ENCODE measurements at places on chromosomes 6 and 20.
A peak's percentile ranks its signal among the peaks of the same experiment; 100 is the strongest.

DNA sequence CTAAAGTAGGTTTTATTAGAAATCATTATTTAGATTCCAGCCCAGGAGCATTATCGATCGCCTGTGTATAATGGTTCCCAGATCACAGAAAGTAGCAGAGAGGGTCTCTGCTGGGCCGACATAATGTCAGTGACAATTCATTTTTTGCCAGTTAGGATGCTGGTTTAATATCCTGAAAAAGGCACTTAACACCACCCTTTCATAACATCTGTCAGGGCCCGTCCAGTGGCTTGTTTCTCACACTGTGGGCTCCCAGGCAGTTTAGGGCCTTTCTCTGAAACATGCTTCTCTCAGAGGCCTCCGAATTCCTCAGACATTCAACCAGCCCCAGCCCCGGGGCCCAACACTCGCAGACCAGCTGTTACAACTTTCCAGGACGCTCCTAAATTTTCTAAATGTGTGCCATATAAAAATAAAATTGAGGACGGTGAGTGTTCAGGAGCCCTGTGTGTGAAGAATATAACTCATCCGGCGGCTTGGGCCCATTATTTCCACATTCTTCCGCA is 108.6 kb upstream of the EYA4 start:
- DNase-seq, result no peak

DNA sequence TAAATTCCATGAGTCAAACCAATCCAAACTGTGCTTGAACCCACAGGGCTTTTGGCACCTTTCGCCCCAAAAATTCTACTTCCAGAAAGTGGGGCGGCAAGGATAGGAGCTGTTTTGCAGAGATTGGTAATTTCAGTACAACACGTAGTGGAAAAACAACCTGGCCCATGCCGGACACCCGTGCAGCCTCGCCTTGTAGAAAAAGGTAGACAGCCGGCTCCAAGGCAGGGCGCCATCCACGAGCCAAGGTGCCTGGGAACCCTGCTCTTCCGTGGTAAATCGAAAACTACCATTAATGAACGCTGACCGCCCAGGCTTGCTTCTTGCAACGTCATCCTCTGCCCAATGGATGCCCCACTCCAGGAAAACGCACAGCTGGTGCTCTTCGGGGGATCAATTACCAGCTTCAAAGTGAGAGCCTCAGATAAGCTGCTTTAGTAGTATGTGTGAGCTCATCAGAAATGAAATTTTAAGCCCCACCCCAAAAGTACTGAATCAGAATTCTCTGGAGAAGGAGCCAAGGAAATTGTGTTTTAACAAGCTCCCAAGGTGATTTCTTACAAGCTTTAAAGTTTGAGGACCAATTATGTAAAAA is 1.8 kb downstream of the OOEP start:
- DNase-seq, result no peak

DNA sequence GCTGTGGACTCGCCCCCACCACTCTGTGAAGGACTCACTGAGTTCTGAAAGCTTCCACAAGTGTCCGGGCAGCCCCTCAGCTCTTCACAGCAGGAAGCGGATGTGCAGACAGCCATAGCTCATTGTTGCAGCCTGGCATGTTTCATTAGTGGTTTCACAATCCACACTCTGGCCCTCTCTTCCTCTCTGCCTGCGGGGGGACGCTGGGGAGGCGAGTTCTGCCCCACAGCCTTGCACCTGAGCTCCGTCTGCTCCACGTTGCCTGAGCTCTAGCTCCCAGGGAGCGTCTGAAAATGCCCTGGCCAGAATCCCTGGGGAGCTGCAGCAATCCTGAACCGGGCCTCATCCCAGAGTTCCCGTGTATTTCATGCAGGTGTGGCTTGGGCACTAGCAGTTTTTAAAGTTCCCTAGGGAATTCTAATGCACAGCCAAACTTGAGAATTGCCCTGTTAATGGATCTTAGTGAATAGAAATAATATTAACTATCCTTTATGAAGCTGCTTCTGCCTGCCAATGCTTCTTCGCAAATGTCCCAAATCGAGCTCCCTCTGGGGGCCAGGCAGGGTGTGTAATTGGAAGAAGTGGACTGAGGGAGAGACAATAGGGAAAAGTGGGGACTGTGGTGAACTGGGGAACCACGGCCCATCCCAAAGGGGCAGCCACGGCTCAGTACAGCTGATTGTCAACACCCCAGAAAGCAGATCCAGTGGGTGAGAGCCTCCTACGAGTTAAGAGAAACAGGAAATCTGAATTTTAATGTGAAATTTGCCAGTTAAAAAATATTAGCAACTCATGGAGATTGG is 51.5 kb downstream of the CTCFL start:
- DNase-seq, result no peak

DNA sequence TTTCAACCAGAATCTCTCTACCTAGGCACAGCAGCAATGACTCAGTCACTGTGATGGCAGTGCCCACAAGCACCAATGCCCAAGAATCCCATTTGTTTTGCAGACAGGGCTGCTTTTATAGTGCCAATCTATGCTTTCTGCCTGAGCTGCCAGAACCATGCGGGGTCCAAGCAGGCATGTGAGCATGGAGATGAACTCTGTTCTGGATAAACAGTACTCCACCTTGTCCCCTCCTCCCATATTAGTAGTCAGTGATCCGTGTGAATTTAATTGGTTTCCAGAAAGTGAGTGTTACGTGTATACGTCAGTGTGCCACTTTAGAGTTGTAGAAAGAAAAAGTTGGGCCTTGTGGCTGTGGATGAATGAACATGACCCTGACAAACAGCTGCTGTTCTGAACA is 79.4 kb downstream of the SASH1 start:
- DNase-seq, result peak; percentile 33

- DNase-seq, result no peak
Observed at GRCh38 chr6:154592199-154592860, 81.8 kb upstream of the CNKSR3 start.

DNA sequence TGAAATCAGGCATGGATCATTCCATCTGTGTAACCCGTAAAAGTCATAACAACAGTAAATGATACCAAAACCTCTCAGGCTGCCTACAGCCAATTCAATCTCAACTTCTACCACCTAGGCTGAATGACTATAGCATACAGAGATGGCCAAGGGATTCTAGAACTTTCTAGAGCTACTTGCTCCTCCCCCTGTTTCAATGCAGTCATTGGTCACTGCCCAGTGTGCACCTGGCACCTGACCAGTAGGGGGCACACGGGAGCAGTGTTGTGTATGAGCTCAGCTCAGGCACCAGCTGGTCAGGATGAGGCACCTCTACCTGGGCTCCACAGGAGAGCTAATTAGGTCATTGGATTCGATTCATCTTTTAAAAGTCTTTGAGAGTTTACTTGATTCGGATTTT is 86.2 kb downstream of the PLEKHG1 start:
- peak; percentile 22 for DNase-seq

- DNase-seq, result no peak
Observed at GRCh38 chr6:30766461-30767157, 22.3 kb upstream of the IER3 start.

DNA sequence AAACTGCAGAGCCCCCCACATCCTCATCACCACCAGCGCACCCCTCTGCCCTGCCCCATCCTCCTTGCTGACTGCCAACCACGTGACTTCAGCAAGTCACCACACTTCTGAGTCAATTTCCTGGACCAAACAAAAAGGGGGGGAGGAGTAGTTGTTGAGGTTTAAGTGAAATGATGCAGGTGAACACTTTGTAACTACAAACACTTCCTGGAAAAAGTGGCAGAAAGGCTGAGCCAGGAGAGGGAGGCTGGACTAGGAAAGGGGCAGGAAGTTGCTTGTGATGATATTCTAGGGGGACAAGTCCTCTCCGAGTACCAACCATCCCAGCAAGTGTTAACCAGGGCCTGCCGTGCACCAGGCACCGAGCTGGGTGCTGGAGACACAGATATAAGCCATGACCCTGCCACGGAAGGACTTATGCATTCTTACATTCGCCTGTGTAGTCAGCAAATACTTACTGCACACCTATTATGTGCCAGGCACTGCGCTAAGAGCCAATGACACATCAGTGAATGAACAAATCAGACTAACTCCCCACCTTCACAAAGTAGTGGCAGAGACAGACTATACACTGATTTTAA is 67.3 kb downstream of the PREX1 start:
- no peak for DNase-seq

- DNase-seq, result no peak
Observed at GRCh38 chr20:19096843-19097242, 115.6 kb upstream of the SLC24A3 start.

GRCh38 chr6:35737413-35738211 is 780 bp downstream of the ARMC12 start:
- peak; percentile 58 for DNase-seq

DNA sequence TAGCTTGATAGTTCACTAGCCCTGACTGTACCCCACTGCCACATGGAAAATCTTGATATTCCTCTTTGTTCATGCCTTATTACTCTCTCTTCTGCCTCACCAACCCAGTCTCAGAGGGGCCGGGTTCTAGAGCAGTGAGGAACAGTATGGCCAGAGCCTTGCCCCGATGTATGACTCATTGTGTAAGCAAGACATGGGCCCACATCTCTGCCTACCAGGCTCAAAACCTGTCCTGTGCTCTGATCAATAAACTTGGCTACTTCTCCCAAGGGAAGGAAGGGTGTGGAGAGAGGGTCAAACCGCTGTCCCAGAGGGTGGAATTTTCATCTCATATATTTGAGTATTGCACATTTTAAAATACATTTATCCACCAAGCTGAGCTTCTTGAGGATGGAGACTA is 91.7 kb downstream of the DNAH8 start:
- DNase-seq, result no peak

DNA sequence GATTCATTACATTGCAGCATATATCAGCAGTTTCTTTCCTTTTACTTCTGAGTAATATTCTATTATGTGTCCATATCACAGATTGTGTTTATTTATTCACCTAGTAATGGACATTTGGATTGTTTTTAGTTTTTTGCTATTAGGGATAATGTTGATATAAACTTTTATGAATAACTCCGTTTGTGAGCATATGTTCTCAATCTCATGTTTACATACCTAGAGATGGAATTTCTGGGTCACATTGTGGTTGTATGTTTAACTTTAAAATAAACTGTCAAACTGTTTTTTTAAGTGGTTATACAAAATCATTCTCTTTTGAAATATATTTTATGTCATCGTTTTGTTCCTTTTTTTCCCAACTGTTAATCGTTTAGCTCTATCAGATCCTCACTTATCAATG is 311.6 kb downstream of the MMUT start:
- no peak for DNase-seq

DNA sequence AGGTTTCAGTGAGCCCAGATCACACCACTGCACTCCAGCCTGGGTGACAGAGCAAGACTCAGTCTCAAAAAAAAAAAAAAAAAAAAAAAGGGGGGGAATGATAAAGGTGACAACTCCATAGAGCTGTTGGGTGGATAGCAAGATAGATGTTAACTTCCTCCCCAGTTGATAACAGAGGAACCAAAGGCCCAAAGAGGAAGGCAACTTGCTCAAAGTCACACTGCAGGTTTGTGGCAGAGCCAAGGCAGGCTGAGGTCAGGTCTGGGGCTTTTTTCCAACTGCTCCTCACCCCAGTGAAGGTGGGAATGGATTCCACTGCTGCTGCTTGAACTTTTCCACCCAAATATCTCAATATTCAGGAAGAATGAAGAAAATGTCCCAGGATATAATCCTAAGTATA is 26.7 kb downstream of the HCK start:
- no peak for DNase-seq

GRCh38 chr6:50899306-50899870 is 80.7 kb downstream of the TFAP2B start:
- no peak for DNase-seq

GRCh38 chr6:152296648-152297376 is 340.4 kb downstream of the SYNE1 start:
- no peak for DNase-seq

DNA sequence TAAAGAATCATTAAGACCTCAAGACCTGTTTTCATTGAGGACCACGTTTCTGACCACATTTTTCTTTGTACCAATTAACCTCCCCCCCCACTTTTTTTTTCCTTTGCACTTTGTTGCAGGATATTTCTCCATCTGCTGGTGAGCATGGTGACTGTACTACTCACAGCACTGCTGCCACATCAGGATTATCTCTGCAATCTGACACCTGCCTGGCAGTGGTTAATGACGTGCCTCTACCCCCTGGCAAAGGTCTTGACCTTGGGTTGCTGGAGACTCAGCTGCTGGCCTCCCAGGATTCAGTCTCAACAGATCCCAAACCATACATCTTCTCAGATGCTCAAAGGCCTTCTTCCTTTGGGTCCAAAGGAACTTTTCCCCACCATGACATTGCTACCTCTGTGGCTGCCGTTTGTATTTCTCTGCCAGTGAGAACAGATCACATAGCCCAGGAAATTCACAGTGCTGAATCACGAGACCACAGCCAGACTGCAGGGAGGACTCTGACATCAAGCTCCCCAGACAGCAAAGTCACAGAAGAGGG is 46.6 kb upstream of the EDN3 start:
- no peak for DNase-seq

- no peak for DNase-seq
Observed at GRCh38 chr6:8750627-8751026, 315.3 kb upstream of the SLC35B3 start.

GRCh38 chr20:33933469-33933909 is 60.2 kb upstream of the RALY start:
- peak; percentile 24 for DNase-seq

DNA sequence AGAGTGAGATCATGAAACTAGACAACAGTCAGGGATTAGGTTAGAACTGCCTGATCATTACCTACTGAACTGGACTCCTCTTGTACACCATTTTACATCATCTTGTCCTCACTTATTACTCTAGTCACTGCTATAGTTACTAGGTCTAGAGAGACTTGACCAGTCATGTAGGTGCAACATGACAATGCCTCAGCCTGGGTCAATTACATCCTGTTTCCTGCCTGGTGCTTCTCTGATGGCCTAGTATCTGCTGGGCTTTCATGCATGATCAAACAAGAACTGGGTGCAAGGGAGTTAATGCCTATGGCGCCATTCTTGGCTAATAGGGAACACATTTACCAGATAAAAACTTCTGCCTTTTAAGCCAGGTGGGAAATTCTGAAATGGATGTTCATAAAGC is 39.2 kb upstream of the MMS22L start:
- no peak for DNase-seq

- no peak for DNase-seq
Observed at GRCh38 chr6:42505385-42505718, 53.6 kb upstream of the TRERF1 start.

- no peak for DNase-seq
Observed at GRCh38 chr6:48036316-48036715, 74.7 kb downstream of the PTCHD4 start.

DNA sequence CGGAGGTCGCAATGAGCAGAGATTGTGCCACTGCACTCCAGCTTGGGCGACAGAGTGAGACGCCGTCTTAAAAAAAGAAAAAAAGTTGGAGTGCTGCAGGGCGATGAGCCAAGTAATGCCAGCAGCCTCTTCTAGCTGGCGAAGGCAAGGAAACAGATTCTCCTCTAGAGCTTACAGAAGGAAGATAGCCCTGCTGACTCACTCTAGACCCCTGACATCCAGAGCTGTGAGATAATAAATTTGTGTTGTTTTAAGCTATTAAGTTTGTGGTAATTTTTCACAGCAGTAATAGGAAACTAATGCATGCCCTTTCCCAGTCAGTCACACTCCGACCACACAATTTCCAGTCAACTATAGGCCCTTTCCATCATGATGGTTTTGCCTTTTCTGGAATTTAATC is 16.4 kb downstream of the PRSS16 start:
- no peak for DNase-seq

All from NCI-H510A (cell line).